ENCODE measurements at places on chromosomes 2 and 18.

DNA sequence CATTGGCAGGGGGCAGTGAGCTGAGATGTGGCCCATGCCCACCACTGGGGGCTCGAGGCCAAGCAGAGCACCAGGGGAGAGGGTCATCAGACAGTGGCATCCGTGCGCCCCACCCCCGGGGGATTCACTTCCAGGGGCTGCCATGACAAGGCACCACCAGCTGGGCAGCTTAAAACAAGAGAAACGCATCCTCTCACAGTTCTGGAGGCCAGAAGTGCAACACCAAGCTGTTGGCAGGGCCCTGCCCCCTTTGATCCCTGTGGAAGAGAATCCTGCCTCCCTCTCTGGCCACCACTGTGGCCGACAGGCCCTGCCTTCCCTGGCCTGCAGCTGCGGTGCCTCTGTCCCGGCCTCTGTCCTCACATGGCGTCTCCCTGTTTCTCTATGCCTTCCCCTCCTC is 187.7 kb upstream of the ID2 start:
- no peak for DNase-seq

DNA sequence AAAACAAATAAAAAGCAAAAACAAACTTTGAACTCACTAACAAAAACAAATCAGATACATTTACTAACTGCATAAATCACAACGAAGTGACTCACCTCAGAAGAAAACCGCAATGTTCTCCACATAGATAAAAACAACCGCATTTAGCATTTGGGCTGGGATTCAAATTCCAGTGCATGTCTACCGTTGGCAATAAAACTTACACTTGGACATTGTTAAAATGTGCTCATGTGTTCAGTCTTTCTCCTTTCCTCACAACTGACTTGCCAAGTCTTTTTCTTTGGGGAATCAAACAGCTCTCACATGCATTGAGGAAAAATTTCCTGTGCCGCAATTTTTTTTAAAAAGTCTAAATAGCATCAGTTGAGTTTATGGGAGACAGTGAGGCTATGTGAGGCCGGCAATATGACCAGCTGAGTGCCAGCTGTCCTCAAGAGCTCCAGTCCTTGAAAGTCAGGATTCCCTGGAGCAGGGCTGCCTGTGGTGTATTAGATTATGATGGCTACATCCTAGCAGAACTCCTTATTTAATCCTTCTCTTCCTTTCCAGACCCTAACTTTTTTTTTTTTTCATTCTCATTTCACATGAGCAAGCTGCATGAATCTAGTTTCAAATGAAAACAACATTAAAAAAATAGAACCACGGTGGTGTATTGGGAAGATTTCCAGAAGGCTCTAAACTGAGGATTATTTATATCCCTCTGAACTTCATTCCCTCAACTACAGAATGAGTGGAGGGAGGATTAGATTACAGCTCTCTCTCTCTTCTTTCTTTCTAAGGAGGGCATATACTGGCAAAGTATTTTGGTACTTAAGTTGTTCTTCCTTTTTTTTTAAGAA is 70.2 kb upstream of the MEIS1 start:
- no peak for DNase-seq

- no peak for DNase-seq
Observed at GRCh38 chr2:24707143-24707542, 86.0 kb downstream of the PTRHD1 start.

GRCh38 chr2:38702413-38702812 is 36.5 kb downstream of the GALM start:
- no peak for DNase-seq

- no peak for DNase-seq
Observed at GRCh38 chr2:208389940-208390339, 16.7 kb upstream of the PTH2R start.

GRCh38 chr2:240371129-240372000 is 64.1 kb upstream of the GPC1 start:
- DNase-seq = no peak

GRCh38 chr2:197148401-197148800 is 162.2 kb downstream of the ANKRD44 start:
- DNase-seq = no peak

GRCh38 chr2:38947241-38948239 is 57.9 kb downstream of the ARHGEF33 start:
- peak; percentile 80 for DNase-seq

- no peak for DNase-seq
Observed at GRCh38 chr2:61948661-61949457, 43.4 kb downstream of the COMMD1 start.

GRCh38 chr18:8627540-8627939 is 18.3 kb downstream of the RAB12 start:
- no peak for DNase-seq

GRCh38 chr2:202060218-202060617 is 12.8 kb upstream of the KIAA2012 start:
- DNase-seq = no peak

DNA sequence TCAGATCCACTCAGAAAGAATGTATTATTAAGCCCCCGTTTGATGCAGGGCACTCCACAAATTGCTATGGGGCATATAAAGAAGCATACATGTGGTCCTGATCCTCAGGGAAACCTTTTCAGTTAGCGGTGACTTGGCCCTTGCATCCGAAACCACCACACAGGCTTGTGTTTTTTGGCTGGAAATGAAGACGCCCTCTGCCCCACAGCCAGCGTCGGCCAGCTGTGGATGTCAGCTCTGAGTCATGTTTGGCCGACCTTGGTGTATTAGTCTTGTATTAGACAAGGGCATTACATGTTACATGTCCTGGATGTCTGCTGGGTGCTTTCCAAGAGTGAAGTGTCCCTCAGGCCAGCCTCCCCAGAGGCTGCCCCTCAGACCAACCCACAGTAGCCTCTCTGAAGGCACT is 107.6 kb upstream of the MAP3K20 start:
- no peak for DNase-seq

GRCh38 chr18:52376104-52376503 is 36.1 kb downstream of the DCC start:
- no peak for DNase-seq

DNA sequence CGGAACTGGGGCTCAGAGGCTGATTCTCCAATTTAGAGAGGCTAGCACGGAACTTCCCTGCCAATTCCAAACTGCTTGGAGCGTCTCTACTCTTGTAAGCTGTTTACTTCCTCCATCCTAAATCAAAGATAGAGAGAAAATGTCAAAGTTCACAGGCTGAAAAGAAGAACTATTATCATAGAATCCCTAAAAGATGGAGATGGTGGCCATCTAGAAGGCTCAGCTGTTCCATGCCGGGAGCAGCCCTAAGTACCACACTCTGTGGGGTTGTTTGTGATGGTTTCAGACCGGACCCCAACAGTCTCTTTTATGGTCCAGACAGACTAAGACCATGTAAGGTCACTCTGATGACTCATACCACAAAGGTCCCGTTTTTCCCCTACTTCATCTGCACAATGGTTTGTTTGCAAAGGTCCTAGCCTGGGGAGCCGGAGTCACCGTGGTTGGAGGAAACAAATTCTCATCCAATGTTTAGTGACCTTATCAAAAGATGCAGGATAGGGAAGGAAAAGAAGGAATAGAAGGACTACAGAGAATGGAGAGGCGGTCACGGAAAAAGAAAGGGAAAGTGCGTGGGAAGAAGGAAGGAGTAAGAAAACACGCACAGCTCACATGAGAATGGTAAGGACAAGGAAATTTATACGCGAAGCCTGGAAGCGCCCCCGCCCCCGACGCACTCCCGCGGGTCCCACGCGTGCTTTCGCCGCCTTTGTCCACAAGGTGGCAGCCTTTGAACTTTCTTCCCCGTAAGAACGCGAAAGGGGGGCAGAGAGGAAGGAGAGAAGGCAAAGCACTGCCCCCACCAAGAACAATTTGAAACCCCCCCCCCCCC is 453 bp upstream of the ANTXR1 start:
- peak; percentile 42 for DNase-seq

DNA sequence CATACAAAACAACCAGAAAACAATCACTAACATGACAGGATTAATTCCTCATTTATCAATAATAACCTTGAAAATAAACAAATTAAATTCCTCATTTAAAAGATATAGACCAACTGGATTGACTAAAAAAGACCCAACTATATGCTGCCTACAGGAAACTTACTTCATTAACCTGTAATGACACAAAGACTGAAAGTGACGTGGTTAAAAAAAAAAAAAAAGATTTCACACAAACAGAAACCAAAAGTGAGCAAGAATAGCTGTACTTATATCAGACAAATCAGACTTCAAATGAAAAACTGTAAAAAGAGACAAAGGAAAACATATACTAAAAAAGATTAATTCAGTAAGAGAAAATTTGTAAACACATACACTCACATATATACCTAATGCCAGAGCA is 201.2 kb downstream of the CCDC178 start:
- DNase-seq = no peak

GRCh38 chr2:61713457-61713856 is 140.4 kb downstream of the FAM161A start:
- no peak for DNase-seq

GRCh38 chr18:45541421-45541820 is 73.9 kb upstream of the SLC14A2 start:
- DNase-seq = no peak

- no peak for DNase-seq
Observed at GRCh38 chr2:70941186-70941585, 5.5 kb downstream of the ATP6V1B1 start.

GRCh38 chr18:3649633-3650426 is 199.9 kb downstream of the TGIF1 start:
- DNase-seq = no peak

DNA sequence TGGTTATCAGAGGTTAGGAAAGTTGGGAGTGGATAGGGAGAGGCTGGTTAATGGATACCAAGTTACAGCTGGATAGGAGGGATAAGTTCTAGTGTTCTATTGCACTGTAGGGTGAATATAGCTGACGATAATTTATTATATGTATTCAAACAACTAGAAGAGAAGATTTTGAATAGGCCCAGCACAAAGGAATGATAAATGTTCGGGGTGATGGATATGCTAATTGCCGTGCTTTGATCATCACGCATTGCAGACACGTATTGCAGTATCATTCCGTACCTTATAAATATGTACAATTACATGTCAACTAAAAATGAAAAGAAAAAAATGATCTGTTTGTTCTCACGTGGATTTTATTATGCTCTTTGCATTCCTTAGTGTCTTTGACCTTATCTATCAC is 369.2 kb upstream of the PKDCC start:
- DNase-seq = no peak

- DNase-seq = no peak
Observed at GRCh38 chr2:173104156-173104555, 28.5 kb downstream of the MAP3K20 start.

DNA sequence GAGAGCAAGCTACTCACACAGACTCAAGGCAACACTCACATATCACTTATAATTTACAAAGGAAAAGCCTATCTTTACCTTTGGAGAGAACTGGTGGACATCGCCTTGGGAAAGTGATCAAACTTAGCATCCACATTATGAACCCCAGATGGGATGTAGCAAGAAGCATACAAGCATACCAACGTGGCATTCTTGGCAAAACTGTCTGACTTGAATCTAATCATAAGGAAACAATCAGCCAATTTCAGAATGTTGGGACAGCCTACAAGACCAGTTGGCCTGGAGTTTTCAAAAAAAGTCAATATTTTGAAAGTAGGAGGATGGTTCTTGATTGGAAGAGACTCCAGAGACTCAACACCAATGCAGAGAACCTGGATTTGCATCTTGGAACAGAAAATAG is 79.1 kb upstream of the PMAIP1 start:
- DNase-seq = no peak

DNA sequence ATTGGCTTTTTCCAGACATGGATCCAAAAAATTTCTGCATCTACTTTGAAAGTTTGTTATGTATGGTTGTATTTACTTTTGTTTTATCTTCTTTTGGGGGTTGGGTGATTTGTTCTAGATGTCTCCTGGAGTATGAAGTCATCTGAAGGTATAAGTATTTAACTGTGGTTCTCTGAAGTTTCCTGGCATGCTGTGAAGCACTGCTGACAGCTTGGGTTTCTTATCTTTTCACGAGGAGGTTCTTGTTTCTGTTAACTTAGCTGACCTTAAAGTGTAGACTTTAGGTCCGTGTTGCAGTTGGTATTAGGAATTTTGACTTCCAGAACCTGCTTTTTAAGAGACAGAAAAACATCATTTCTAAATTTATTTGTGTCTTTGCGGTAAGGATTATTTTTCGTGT is 15.9 kb downstream of the GLS start:
- no peak for DNase-seq

DNA sequence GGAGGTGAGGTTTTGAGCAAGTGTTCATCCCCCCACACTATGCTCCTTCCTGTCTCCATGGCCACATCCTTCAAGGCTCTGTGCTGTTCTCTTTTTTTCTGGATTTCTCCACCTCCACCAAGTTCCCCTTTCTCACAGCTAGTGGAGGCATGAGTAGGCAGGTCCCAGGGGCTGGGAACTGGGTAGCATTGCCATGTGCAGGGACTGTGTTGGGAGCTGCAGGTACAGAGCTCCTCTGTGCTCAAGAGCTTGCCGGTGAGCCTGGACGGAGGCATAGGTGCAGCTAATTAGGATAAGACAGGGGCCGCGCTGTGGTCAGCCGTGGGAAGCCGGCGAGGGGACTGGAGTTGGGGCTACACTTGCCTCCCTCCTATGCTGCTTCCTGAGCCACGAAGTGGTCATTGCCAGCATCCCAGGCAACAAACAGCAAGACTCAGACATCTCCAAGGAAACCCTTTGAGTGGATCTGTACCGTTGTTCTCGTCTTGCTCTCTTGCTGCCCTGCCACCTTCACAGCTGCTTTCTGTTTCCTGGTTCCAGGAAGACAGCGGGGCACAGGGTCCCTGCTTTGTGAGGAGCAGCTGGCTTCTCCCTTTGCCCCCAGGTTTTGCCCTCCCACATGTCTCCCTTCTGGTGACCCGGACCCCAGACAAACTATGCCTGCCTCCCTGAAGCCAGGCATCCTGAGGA is 36.9 kb downstream of the ATOH8 start:
- DNase-seq = no peak

- no peak for DNase-seq
Observed at GRCh38 chr2:88696611-88697010, 5.1 kb downstream of the RPIA start.

- DNase-seq = no peak
Observed at GRCh38 chr2:191756761-191757160, 78.8 kb downstream of the NABP1 start.

DNA sequence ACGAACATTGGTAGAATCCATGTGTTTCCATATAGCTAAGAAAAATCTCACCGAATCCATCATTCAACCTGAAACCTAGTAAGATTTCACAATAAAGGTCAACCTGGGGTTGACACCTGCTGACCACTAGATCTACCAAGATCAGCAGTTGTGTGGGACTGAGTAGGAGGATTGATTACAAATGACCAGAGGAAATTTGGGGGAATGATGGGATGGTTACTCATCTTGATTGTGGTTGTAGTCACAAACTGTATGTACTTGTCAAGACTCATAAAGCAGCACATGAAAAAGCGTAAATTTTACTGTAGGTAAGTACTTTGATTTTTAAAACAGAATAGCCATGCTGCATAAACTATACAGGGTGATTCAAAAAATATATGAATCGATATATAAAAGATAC is 14.7 kb downstream of the DAPL1 start:
- no peak for DNase-seq

DNA sequence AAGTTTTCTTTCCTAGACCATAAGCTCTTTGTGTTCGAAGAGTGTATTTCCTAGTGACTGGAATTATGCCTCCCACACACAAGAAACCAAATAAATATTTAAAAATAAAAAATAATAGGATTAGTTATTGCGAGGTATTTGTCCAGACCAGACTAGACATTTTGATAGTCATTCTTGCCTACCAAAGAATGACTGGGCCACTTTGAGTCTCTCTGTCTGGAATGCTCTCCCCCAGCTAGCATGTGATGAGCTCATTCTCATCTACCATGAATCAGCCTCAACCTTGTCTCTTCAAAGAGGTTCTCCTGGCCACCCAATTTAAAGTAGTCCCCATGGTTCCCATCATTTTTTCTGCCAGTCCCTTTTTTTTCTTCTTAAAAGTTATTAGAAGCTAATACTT is 13.9 kb upstream of the DSC1 start:
- DNase-seq = no peak
